ENCODE measurements at places on chromosomes 2 and 18.

DNA sequence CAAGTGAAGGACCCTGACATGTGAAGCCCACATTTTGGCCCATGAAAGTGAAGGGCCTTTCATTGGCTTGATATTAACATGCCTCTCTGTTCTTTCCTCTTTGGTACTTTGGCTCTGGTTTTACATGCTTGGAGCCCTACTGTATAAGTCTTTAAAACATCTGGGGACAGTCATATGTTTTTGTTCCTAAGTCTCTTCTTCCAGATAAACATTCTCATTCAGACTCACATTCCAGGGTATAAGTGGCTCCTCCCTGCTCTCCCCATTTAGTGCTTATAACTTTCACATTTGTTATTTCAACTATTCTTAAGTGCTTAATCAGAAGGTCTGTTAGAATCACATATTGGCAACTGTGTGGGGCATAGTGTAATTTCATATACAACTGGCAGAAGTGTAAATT lies 1932.2 kb upstream of the CELF4 start:
- H3K4me1 ChIP-seq, result peaks cover 11% of the 10 kb centered on the region
- DNase-seq, result no peak
- no peak overlapping the region for H3K4me3 ChIP-seq

- peaks cover 8% of the 10 kb centered on the region for H3K27me3 ChIP-seq
- no peak overlapping the region for H3K4me3 ChIP-seq
- DNase-seq, result no peak
- no peaks in the 10 kb centered on the region for H3K36me3 ChIP-seq
These were observed 17.6 kb downstream of the PMAIP1 start for GRCh38 chr18:59917422-59917821.

GRCh38 chr2:203685789-203686420 lies 20.5 kb upstream of the CD28 start:
- no peak overlapping the region for H3K27ac ChIP-seq
- no peaks in the 10 kb centered on the region for H3K36me3 ChIP-seq
- H3K4me3 ChIP-seq, result no peak overlapping the region
- DNase-seq, result no peak
- H3K4me1 ChIP-seq, result peaks cover 10% of the 10 kb centered on the region

GRCh38 chr2:163778045-163778781 lies 42.4 kb upstream of the FIGN start:
- H3K4me1 ChIP-seq, result peaks cover 20% of the 10 kb centered on the region
- no peak for DNase-seq
- H3K36me3 ChIP-seq, result no peaks in the 10 kb centered on the region
- no peak overlapping the region for H3K4me3 ChIP-seq
- H3K27ac ChIP-seq, result peak overlapping the region; percentile 17

GRCh38 chr2:157173740-157174184 lies 83.7 kb upstream of the GALNT5 start:
- peaks cover 11% of the 10 kb centered on the region for H3K4me1 ChIP-seq
- no peak overlapping the region for H3K4me3 ChIP-seq
- no peaks in the 10 kb centered on the region for H3K36me3 ChIP-seq

DNA sequence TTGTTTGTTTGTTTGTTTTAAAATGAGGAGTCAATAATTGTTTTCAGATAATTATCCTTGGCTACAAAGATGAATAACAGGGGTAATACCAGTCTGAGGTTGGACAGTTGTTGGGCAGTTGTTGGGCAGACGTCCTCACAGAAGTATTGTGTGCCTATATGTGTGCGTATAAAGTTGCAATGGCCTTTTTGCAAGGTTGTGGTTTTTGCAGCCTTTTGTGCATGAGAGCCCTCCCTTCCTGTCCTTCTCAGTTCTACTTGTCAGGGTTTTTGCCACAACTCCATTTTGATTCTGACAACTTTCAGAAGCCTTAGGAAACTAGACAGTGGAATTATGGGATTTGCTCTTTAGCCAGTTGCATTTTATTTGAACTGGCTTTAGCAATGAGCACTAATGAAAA lies 6.0 kb upstream of the STK39 start:
- H3K4me1 ChIP-seq, result peaks cover 13% of the 10 kb centered on the region
- no peak overlapping the region for H3K4me3 ChIP-seq
- H3K27ac ChIP-seq, result no peak overlapping the region
- H3K27me3 ChIP-seq, result no peaks in the 10 kb centered on the region

DNA sequence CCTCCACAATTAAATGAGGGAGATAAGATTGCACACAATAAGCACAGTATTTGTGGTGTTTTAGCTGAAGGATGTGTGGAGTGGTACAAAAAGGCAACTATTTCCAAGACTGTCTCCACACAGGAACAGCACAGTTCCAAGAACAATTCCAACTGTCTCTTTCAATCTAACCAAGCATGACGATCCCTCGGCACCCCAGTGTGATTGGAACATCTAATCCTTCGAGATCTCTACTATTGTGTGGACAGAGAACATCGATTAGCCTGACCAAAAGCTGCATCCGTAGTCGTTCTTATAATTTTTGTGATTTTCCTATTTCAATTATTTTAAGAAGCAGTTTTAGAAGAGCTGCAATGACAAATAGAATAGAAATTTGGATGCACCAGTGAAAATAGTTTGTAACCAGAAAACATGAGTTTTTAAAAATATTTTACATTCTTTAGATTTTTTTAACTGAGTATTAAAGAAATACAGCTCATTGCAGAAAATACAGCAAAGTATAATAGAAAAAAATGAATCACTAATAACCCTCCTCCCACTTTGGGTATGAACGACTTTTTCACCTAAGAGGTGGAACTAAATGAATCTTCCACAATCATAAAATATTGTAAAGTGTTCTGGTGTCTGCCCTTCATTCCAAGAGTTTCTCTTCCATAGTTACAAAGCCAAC lies 76.4 kb upstream of the CABLES1 start:
- H3K4me1 ChIP-seq, result peaks cover 5% of the 10 kb centered on the region
- DNase-seq, result no peak

- no peaks in the 10 kb centered on the region for H3K36me3 ChIP-seq
- H3K4me3 ChIP-seq, result no peak overlapping the region
- peaks cover 26% of the 10 kb centered on the region for H3K4me1 ChIP-seq
- no peak overlapping the region for H3K27ac ChIP-seq
- no peaks in the 10 kb centered on the region for H3K27me3 ChIP-seq
These were observed 218.5 kb downstream of the LDLRAD4 start for GRCh38 chr18:13437034-13437433.

DNA sequence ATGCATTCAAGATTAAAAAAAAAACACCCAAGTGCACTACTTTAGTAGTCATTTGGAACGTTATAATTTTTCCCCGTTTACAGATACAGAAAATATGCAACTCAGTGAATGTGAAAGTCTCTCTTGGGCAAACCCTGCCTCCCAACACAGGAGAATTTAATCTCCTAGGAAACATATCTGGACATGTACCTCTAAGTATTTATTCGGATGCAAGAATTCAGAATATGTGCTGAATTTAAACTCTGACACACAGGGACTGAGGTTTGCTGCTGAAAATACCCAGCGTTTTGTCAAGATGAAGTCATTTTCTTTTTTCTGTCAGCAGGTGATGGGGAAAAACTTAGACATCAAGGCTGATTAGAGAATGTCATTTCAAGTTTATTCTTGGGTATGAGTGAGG lies 105.4 kb downstream of the ACKR3 start:
- peaks cover 2% of the 10 kb centered on the region for H3K36me3 ChIP-seq
- peak overlapping the region; percentile 54 for H3K27ac ChIP-seq
- no peaks in the 10 kb centered on the region for H3K27me3 ChIP-seq
- peaks cover 23% of the 10 kb centered on the region for H3K4me1 ChIP-seq
- H3K4me3 ChIP-seq, result no peak overlapping the region

DNA sequence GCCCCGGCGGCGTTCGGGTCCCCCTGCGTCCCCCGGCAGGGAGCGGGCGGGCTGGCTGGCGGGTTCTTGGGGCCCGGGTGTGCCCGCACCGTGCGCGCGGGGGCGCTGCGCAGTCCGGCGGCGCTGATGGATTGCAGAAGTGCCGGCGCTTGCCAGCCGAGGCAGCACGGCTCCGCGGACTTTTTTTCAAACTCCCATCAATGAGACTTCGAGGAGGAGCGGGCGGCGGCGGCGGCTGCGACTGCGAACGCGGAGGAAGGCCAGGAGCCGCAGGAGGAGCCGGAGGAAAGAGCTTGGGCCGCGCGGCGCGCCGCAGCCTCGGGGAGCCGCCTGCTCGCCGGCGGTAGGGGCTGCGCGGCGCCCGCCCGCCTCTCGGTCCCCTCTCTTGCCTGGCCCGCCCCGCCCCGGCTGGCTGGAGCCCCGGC lies at the start of gene GLI2:
TSS of gene GLI2 (plus strand) at position 123 of the 425 bp plus-strand sequence. CDS start 61,453 bp downstream, outside the sequence.
- peak within 1 kb of the TSS; percentile 89 for H3K4me3 ChIP-seq
- H3K27me3 ChIP-seq, result no peaks in the 10 kb centered on the region
- peaks cover 53% of the 10 kb centered on the region for H3K4me1 ChIP-seq

- H3K27ac ChIP-seq, result no peak overlapping the region
- no peak overlapping the region for H3K4me3 ChIP-seq
- DNase-seq, result no peak
- no peaks in the 10 kb centered on the region for H3K27me3 ChIP-seq
- H3K4me1 ChIP-seq, result peaks cover 6% of the 10 kb centered on the region
- H3K36me3 ChIP-seq, result no peaks in the 10 kb centered on the region
These were observed 23.1 kb upstream of the ATP8B1 start for GRCh38 chr18:57826252-57826651.

DNA sequence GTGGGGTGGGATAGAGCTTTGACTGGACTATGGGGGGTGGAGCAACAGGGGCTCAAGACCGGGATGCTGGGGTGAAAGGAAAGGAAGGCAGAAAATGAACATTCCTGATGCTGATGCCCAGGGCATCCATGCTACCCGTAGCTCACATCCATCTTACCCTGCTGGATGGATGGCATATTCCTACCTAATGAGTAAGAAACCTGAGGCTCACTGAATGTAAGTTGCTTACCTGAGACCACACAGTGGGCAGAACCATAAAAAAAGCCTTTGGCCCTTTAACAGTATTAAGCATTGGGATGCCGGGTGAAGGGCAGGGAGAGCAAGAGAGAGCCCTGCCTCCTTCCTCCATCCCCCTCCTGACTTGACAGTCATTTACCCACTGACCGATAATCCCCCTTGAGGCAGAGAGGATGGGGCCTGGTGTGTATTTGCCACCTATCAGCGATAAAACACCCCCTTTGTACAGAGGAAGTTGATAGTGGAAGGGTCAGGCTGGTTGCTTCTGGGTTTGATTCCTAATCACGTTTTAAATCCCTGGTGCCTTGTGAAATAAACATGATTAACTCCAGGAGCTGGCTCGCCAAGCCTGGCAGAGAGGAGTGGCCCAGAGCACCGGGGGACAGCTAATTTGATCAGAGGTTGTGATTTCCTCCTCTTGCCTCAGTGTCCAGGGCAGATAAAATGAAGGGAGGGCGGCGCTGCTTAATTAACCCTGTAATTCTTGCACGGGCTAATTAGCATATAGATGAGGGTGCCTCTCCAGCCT lies 105.9 kb upstream of the HS6ST1 start:
- no peak overlapping the region for H3K4me3 ChIP-seq
- H3K36me3 ChIP-seq, result peaks cover 10% of the 10 kb centered on the region
- no peak overlapping the region for H3K27ac ChIP-seq
- peaks cover 2% of the 10 kb centered on the region for H3K4me1 ChIP-seq
- H3K27me3 ChIP-seq, result no peaks in the 10 kb centered on the region

- peaks cover 16% of the 10 kb centered on the region for H3K4me1 ChIP-seq
- no peak overlapping the region for H3K4me3 ChIP-seq
- no peak for DNase-seq
- H3K27ac ChIP-seq, result no peak overlapping the region
- no peaks in the 10 kb centered on the region for H3K36me3 ChIP-seq
These were observed 6.6 kb downstream of the SIX2 start for GRCh38 chr2:45002686-45003085.

DNA sequence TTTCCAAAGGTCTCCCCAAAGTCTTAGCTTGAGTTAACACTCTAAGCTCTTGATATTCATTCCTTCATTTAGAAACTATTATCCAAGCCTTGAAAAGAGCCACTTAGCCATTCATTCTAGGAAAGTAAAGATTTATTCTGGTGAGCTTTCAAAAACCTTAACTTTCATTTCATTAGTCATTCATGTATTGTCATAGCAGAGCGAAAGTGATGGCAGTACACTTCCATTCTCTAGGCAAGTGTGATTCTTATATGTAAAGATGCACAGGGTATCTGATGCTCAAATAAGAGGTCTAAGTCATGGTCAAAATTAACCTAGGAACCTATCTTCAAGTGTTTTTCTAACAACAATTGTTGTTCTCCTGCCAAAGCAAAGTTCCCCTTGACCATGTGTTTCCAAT lies 553.0 kb upstream of the FANCL start:
- no peak overlapping the region for H3K4me3 ChIP-seq
- no peak overlapping the region for H3K27ac ChIP-seq
- no peak for DNase-seq
- peaks cover 3% of the 10 kb centered on the region for H3K36me3 ChIP-seq
- H3K4me1 ChIP-seq, result peaks cover 25% of the 10 kb centered on the region

DNA sequence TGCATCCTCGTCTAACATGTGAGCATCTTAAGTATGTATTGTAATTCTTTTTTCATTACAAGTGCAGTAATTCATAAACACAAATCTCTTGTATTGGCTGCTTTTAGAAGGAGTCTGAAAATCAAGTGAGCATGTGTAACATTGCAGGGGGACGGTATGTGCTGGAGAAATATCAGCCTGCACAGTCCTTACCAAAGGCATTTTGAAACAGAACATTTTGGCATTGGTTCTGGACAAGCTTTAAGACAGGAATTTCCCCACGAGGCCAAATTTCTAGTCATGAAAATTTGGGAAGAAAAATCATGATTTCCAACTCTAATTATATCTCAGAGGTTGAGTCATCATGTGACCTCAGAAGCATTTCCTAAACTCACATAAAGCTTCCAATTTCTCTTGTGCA lies 24.7 kb upstream of the NRP2 start:
- H3K27ac ChIP-seq, result no peak overlapping the region
- DNase-seq, result no peak
- H3K4me1 ChIP-seq, result peaks cover 10% of the 10 kb centered on the region
- H3K36me3 ChIP-seq, result no peaks in the 10 kb centered on the region
- H3K27me3 ChIP-seq, result no peaks in the 10 kb centered on the region

DNA sequence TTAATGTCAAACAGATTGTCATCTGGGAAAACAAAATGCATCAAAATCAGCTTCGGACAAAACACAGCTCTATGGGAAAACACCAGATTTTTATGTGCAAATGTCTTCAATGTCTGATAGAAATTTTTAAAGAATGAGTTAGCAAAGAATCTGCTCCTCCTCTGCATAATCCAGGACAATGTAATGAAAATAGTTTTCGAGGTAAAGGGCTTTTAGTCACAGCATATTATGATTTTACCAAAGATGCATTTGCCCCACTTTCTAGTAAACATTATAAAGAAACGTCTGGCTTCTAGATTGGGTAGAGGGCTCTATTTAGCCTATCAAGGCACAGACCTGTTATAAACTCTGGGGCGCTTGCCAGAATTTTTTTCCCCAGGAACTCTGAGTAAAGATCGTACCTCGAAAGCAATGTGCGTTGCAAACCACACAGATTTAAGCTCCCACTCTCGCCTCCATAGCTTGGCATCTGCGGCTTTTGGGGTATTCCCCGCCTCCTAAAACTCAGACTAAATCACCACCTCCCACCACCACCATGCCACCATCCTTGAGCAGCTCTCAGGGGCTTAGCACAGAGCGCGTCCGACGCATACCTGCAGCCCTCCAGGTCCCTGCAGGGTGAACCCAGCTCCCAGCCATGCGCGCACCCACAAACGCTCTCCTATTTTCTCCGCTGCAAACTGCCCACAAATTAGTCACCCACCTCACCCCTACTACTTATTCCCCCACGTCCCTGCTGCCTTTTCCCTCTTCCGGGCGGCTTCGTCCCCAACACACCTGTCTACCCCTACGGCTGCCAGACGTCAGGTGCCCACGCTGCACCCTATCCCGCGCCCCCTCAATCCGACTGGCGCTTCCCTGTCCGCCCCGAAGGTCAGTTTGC lies 829 bp downstream of the ACVR1C start:
- no peaks in the 10 kb centered on the region for H3K36me3 ChIP-seq
- H3K4me3 ChIP-seq, result peak overlapping the region; percentile 68
- DNase-seq, result no peak
- no peak overlapping the region for H3K27ac ChIP-seq
- peaks cover 64% of the 10 kb centered on the region for H3K27me3 ChIP-seq
